ENCODE measurements at places on chromosomes 13 and 19.

DNA sequence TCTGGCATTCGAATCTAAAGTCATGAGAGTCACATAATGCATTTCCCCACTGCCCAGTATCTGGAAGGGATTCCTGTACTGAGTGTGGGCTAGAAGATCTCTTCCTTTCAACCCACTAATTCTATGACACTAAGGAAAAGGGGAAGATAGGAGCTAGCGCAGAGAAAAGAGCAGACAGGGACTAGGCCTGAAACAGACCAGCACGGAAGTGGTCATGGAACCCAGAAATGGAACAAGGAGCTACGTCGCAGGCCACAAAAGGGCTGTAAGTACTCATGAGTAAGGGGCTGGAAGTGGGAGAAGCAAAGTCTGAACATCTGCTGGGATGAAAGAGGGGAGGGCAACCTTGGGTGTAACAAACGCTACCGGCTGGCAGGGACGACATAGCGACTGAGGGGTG lies 8.6 kb downstream of the ABCC4 start:
- DNase-seq: no peak

DNA sequence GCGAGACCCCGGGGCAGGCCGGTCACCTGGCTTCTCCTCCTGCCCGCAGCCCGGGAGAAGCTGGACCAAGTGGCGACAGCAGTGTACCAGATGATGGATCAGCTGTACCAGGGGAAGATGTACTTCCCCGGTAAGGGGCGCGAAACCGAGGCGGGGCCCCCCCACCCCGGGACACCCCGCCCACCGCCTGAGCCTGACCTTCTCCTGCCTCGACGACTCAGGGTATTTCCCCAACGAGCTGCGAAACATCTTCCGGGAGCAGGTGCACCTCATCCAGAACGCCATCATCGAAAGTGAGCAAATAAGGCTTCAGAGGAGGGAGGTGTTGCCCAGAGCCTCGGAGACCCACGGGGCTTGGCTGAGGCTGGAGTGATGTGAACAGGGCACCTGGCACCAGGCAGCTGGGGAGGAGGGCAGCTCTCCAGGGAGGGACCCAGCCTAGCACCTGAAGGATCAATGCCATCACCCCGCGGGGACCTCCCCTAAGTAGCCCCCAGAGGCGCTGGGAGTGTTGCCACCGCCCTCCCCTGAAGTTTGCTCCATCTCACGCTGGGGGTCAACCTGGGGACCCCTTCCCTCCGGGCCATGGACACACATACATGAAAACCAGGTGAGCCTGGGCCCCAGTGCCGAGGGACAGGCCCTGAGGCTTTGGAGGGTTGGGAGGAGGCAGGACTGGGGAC lies 629 bp downstream of the IZUMO4 start:
- DNase-seq: no peak

GRCh38 chr13:42652642-42653415 lies 78.9 kb downstream of the TNFSF11 start:
- DNase-seq: no peak

DNA sequence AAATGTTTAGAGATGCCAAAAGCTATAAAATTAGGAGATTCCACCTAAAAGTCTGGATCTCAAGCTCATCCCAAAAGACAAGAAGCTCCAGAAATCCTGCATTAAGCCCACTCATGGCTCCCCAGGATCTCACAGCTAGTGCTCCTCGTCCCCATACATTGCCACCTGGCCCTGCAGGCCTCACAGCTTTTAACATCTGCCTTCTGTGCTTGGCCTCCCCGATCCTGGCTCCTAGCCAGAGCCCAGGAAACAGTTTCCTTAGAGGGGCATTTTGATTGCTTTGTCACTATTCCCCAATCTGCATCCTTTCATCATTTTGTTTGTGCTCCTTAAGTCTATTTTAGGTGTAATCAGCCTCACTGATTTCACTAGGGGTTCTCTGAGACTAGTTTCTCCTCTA lies 14.5 kb upstream of the DCT start:
- DNase-seq: no peak

- peak; percentile 75 for DNase-seq
Measured at GRCh38 chr19:40601134-40601974, at the start of gene LTBP4. Gene LTBP4 (plus strand): TSS chr19:40601369. CDS start chr19:40601388, 19 bp downstream.

GRCh38 chr13:70080012-70080411 lies 27.6 kb upstream of the ATXN8OS start:
- no peak for DNase-seq

GRCh38 chr13:77019756-77020155 lies 7.2 kb downstream of the FBXL3 start:
- no peak for DNase-seq

GRCh38 chr13:29397265-29397664 lies 198.2 kb downstream of the SLC7A1 start:
- DNase-seq: no peak

DNA sequence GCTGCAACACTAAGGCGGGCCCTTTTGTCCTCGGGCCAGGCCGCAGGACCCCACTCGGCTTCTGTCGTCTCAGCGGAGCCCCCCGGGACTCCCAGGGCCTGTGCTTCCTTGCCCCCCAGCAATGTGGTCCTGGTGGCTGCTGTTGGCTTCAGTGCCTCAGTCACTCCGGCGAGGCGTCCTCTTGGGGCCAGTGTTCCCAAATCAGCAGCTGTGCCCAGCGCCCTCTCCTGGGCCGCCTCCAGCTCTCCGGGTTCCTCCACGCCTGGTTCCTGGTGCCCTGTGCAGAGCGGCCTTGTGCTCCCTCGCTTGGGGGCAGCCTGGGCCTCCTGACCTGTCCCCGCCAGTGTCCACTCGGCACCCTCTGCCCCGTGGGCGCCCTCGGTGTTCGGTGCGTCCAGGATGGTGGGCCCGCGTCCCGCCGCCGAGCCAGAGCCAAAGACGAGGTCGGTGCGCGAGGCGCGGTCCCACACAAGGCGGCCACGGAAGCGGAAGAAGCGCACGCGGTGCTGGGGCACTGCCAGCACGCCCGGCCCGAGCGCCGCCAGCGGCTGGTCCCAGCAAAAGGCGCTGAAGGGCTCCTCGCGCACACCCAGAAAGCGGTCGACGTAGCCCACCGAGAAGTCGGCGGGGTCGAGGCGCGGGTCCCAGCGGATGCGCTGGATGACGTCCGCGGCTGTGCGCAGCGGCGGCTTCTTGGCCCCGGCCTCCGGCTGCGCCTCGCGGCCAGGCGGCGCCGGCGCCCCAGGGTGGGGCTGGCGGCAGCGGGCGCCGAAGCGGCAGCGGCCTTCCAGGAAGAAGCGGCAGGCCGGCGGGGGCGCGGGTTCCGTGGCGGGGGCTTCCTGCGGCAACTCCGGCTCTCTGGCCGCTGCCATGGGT lies 685 bp downstream of the LENG9 start:
- DNase-seq: peak; percentile 85

- DNase-seq: no peak
Measured at GRCh38 chr13:32023698-32024097, 7.9 kb upstream of the FRY start.

- DNase-seq: no peak
Measured at GRCh38 chr13:94534166-94534565, 54.7 kb upstream of the DCT start.

GRCh38 chr19:44955505-44956439 lies 592 bp downstream of the CLPTM1 start:
- DNase-seq: no peak

DNA sequence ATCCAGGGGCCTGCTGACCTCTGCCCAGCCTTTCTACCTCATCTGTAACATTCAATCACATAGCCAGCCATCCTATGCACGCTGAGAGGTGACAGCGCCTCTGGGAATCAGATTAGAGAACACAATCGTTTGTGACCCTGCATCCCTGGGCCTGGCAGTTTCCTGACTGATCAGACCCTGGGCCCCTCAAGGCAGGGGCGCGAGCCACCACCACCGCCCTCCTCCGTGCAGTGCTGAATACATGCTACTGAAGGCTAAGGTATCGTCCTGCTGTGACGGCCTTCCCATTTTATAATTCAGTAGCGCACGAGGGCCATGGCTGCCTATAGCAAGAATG lies 1.3 kb downstream of the TMTC4 start:
- no peak for DNase-seq

DNA sequence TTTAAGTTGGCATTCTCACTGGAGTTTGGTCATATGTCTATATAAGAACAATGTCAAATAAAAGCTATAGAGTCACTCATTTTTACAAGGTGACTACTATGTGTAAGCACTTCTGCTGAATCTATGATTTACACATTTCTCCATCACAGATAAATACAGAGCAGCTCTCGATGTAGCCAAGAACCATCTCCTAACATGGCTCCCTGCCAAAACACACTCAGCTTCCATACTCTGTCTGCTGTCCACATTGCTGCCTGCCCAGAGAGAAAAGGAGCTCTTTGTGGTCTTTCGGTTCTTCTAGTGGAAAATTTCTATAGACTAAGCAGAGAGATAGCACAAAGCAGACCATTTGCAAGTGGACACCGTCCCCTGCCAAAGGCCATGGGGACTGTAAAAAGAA lies 190.9 kb upstream of the KLF12 start:
- DNase-seq: peak; percentile 72

GRCh38 chr19:53504885-53505284 lies 33.1 kb upstream of the ZNF331 start:
- DNase-seq: no peak

GRCh38 chr13:26895081-26895807 lies 134.7 kb upstream of the GPR12 start:
- DNase-seq: no peak

GRCh38 chr19:8335343-8336071 lies 7.6 kb downstream of the KANK3 start:
- DNase-seq: no peak

- no peak for DNase-seq
Measured at GRCh38 chr13:76696370-76696769, 189.8 kb downstream of the KCTD12 start.

GRCh38 chr13:104382951-104383350 lies 1316.7 kb upstream of the SLC10A2 start:
- no peak for DNase-seq

DNA sequence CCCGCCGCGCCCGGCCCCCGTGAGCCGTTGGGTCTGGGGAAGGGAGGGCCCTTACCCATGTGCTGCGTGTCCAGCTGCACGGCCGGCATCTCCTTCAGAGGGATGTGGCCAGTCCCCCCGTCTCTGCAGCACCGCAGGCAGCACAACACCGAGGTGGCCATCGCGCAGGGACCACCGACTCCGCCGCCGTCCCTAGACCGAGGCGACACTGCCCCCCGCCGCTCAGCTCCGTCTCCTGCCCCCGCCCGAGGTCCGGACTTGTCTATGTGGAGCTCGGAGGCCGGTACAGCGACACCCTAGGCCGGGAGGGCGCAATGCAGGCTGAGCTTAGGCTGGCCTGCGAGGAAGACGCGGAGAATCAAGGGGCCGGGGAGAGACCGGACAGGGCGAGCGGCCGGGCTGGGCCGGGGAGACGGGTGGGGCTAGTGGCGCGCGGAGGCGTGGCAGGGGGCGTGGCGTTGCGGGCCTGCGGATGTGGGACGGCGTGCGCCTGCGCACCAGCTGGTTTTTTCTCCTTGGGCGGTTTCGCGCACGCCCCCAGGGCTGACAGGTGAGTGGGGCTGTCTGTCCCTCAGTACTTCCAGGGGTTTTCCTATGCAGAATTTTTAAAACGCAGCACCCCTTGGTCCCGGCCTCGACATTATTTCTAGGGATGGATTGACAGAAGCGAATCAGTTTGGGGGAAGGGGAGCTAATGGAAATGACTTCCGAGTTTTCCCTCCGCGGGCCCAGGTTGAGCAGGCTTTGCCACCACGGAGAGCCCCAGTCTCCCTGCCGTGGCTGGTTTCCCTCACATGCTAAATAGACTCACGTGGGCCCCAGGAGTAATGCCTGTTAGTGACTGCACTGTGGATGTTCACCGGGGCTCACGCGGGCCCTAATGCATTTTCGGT lies at the start of gene SPRYD7:
TSS of gene SPRYD7 (minus strand) at position 266 of the 893 bp plus-strand sequence. CDS start at position 161, 105 bp downstream.
- peak; percentile 99 for DNase-seq

GRCh38 chr13:33401238-33401637 lies 115.7 kb upstream of the STARD13 start:
- no peak for DNase-seq

GRCh38 chr19:34305221-34306083 lies 51.1 kb downstream of the GARRE1 start:
- DNase-seq: no peak

DNA sequence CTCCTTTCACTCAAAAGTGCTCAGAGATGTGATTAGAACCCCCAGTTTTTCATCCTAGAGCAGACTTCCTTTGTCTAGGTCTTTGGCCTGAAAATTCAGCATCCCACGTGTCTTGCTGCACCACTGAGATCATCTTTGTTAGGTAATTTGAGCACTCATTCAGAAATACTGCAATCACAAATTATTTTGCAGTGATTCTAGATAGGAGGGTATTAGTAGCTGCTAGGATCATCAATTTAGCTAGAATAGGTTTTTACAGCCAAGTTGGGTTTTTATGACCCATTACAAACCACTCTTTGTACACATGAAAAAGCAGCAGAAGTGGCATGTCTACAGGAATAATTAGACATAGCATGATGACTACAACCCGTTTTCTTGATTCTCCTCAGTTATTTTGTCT lies 219.6 kb downstream of the GPC6 start:
- no peak for DNase-seq
